Activated naive CD8-positive, alpha-beta T cell treated with anti-CD3 and anti-CD28 coated beads, Interleukin-2, amount 50 U/mL, for 24 hours (primary cell): ENCODE measurements at places on chromosomes 1 and 21.

DNA sequence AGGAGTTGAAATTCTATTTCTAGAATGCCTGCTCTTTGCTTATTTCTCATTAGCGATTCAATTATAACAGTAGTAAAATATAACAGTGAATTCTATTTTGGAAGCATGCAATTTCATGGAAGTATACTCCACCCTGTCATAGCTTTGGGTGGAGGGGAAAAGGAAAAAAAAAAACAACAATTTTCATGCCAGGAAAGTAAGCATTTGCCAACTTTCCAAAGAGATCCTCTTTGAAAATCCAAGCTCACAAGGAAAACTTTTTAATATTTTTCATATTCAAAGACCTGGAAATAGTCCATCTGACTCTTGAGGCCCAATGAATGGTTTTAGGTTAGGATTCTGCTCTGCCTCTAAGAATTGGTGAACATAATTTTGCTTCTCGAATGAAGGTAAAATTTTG lies 134.5 kb downstream of the PTPN14 start:
- no peak for DNase-seq

- DNase-seq = no peak
Observed at GRCh38 chr1:225612287-225612686, 40.6 kb downstream of the ENAH start.

DNA sequence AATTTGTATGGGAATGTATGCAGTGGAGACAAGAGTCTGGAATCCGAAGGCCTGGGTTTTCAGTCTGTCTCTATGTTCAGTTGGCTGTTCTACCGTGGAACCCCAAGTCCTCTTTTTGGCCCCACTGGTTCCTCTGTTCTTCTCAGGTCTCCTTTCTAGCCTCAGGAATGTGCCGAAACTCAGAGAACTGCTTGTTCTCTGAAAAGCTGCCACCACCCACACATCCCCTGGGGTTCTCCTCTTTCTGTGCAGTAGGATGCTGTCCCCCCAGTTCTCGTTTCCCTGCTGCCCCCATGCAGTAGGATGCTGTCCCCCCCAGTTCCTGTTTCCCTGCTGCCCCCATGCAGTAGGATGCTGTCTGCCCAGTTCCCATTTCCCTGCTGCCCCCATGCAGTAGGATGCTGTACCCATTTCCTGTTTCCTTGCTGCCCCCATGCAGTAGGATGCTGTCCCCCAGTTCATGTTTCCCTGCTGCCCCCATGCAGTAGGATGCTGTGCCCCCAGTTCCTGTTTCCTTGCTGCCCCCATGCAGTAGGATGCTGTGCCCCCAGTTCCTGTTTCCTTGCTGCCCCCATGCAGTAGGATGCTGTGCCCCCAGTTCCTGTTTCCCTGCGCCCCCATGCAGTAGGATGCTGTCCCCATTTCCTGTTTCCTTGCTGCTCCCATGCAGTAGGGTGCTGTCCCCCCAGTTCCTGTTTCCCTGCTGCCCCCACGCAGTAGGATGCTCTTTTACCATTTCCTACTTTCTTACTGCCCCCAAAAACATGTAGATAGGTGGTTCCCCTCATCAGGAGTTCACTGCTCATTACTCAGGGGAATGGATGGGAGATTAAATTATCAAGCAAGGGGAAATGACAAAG lies 35.3 kb downstream of the OPTC start:
- no peak for DNase-seq

GRCh38 chr1:150487763-150488115 lies 520 bp downstream of the TARS2 start:
- DNase-seq = no peak

DNA sequence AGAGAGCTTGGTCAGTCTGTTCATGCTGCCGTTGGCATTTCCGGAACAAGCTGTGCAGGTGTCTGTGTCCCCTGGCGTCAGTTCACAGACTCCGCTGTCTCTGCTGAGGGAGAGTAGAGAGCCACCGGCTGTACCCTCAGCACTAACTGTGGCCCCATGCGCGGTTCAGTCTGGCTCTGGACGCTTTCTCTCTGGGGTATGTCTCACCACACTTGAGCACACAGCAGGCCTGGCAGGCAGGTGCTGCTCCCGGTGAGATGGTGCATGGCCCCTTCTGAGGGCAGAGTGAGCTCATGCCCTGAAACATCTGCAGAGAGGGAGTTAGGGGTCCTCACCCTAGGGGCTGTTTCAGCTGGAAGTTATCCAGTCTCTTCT lies 60.0 kb upstream of the TLR5 start:
- no peak for DNase-seq

- no peak for DNase-seq
Observed at GRCh38 chr1:30656171-30656940, 67.0 kb downstream of the MATN1 start.

DNA sequence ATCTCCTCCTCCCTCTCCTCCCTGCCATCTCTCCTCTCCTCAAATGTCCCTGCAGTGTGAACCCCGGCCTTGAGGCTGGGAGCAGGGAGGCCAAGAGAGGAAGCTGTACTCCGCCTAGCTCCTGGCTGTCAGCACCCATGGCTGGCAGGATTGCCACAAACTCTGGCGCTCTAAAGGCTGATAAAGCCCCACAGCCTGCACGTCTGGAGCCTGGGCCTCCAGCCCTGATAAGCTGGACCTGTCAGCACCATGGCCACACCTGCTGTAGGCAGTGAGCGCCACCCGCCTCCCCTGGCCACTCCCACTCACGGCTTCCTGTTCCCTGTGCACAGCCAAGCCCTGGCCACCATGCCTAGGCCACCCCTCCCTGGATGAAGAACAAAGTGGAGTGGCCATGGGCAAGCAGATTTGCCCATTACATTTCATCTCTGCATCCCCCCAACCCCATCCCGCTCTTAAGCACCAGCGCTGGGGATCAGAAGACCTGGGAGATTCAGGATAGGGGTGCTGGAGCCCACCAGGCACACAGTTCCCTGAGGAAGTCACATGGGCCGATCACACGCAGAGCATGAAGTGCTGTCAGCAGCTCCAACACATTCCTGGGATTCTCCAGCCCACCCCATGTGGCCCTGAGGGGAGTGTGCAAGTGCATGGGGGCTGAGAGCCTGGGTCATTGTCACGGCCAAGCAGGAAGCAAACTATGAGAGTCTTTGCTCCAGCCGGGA lies 24.2 kb upstream of the NPPB start:
- DNase-seq = no peak

DNA sequence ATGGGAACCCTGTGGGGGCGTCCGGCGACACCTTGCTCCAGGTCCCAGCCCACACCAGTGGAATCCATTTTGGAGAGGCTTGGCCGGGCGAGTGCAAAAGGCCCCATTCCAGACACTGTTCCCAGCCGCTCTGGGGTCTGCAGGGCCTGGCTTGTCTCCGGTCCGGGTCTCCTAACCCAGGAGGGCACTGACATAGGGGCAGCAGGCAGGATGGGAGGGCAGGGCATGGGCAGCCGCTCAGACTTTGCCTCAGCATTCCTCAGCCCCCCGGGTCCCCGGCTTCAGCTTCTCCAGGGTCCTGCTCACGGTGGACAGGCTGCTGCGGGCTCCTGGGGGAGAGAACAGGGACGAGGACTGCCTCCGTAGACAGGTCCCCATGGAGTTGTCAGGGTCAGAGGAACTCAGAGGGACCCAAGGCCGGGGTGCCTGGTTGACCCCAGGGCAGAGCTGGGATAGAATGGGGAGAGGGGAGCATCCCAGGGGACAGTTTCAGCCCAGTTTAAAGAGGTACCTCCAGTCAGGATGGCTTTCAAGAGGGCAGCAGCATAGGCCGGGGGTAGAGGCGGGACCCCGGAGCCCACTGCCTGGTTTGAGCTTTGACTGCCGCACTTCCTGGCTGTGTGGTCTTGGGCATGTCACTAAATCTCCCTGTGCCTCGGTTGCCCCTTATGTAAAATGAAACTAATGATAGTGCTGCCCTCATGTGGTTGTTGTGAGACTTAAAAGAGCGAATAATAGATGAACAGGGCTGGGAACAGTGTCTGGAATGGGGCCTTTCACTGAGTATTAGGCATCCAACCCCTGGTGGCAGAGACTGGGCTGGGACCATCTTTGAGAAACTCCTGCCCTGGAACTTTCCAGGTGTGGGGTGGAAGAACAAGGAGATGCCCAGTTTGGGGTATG lies 3.7 kb downstream of the KNCN start:
- DNase-seq = no peak

- DNase-seq = no peak
Observed at GRCh38 chr1:164763098-164763497, 204.1 kb downstream of the PBX1 start.

- no peak for DNase-seq
Observed at GRCh38 chr1:27406362-27406680, 13.9 kb downstream of the GPR3 start.
